ENCODE measurements at places on chromosomes 4 and X.
A peak's percentile ranks its signal among the peaks of the same experiment; 100 is the strongest.

GRCh38 chrX:134682081-134682480 lies 23.8 kb upstream of the PLAC1 start:
- no peak for DNase-seq

DNA sequence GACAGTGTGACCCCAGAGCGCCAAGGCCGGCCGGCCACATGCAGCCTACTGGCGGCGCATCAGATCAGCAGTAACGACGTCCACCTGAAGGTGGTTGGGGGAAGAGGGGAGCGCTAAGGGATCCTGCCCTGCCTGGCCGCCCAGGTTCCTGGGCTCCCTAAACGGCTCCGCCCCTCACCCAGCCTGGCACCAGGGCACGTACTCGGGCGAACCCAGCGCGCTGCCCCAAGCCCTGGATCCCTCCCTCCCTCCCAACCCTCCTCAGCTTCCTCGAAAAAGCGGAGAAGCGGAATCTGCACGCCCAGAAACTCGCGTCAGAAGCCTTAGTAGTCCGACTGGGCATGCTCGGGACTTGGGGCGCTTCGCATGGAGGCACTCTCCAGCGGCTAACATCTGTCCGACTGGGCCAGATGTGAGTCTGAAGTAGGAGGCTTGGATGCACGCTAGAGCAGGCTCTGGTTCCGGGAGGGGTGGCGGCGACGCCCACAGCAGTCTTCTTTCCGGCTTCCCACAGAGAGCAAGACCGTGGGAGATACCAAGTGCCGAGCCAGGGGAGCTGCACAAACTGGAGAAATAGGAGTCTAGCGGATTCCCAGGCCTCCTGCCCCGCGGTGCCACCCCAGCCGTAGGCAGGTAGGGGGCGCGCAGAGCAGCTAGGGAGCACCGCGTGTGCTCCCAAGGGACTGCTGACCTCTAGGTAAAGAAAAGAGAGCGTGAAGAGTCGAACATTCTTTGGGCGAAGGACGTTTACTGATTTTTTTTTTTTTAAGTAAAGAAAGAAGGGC lies 114.3 kb upstream of the TEX13C start:
- no peak for DNase-seq

- no peak for DNase-seq
These were observed 61.6 kb downstream of the QDPR start for GRCh38 chr4:17450269-17450804.

GRCh38 chr4:3765271-3766035 lies 732 bp upstream of the ADRA2C start:
- no peak for DNase-seq

DNA sequence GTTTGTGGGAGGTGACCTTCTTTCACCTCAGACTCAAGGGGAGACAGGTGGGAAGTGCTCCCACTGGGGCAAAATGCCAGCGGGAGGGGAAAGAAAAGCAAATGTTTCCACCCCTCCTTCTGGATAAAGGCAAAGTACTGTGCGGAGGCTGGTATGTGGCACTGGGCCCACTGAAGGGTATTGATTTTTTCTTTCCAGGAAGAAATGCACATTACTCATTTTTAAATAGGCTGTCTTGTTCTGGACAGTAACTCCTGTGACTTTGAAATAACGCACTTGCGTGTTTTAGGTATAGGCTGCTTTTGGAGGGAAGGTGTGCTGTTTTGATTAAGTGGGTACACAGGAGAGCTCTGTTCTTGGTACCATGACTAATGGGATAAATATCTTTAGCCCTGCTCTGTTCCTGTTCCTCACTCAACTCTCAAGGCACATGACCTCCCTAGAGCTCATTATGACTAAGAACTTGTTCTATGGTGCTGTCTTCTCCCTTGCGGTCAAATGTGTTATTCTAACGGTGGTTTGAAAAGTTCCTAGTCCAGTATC lies 40.7 kb upstream of the MBTPS2 start:
- DNase-seq: no peak

GRCh38 chr4:27000820-27001219 lies 140.2 kb downstream of the STIM2 start:
- DNase-seq: no peak

DNA sequence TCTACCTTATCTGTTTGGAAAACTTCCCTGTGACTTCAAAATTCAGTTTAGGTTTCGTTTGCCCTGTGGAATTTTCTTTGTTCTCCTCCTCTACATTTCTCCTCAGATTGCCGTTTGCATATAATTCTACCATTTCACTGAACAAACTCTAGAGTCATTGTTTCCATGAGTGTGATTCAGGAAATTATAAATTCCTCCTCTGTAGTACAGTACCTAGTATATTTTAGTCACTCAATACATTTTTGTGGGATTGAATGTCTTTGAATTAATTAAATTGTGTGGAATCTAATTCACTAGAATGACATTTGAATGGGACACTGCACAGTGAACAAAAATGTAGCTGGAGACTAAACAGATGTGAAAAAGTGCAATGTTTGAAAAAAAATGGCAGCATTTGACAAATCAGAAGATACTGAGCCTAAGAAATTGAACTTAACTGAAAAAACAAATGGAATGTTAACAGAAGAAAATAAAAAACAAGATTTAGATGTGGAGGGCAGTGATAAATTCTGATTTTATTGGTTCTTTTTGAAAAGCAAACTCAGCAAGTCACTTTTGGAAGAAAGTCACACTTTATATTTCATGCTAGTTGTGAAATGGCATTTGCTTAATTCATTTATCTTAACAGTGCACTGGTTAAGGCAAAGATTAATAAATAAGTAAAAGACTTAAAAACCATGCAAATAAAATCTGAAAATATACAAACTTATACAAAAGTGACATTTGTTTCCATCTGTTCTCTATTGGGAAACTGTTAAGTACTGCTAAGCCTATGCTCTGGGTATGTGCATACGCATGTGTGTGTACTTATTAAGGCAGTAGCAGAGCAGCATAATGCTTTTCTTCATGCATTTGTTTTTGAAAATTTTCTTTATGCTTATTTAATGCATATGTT lies 512.3 kb downstream of the FAT4 start:
- DNase-seq: no peak

GRCh38 chr4:6889736-6890324 lies 19.8 kb upstream of the TBC1D14 start:
- no peak for DNase-seq

GRCh38 chr4:85818700-85819099 lies 343.8 kb downstream of the ARHGAP24 start:
- no peak for DNase-seq

- no peak for DNase-seq
These were observed 32.3 kb downstream of the ADGRA3 start for GRCh38 chr4:22483551-22483981.

GRCh38 chrX:2464677-2465166 lies 36.1 kb downstream of the DHRSX start:
- no peak for DNase-seq

GRCh38 chr4:23884741-23885140 lies 5.1 kb downstream of the PPARGC1A start:
- no peak for DNase-seq

DNA sequence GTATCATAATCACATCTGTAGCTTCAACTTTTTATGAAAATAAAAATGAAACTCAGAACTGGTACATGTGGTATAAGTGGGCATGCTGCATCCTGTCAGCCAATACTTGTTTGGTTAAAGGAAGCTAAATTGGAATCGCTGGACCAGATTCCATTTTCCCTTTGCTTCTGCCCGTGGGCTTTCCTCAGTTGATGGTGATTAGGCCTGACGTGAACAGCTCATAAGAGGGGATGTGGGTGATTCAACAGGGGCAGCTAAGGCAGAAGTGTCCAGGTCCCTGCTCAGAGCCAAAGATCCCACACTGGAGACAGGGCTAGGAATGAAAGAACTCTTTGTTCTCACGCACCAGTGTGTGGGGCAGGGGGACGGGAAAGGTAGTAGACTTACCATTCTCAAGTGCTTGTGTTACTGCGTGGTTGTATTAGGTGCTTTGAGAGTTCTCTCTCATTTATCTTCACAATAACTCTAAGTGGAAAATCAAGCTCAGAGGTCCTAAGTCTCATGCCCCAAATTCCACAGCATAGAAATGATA lies 63.2 kb upstream of the GUCY1A1 start:
- DNase-seq: no peak

- DNase-seq: no peak
These were observed 42.2 kb upstream of the GUCY1A1 start for GRCh38 chr4:155624478-155624877.

DNA sequence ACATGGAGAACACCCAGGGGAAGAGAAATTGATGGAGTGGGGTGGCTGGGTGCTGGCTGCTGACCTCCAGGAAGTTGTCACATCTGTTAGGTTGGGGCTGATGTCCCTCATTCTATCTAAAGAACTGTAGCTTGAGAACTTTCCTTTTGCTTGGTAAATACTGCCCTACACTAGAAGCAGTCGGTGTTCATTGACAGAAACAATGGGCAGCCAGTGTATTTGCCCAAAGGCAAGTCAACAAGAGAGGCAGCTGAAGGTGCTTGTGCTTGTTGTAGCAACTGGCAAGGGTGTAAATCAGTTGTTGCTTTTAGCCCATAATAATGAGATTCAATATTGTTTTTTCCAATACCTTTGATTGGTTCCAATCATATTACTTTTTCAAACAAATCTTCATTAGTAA lies 956 bp downstream of the TMEM154 start:
- DNase-seq: no peak

DNA sequence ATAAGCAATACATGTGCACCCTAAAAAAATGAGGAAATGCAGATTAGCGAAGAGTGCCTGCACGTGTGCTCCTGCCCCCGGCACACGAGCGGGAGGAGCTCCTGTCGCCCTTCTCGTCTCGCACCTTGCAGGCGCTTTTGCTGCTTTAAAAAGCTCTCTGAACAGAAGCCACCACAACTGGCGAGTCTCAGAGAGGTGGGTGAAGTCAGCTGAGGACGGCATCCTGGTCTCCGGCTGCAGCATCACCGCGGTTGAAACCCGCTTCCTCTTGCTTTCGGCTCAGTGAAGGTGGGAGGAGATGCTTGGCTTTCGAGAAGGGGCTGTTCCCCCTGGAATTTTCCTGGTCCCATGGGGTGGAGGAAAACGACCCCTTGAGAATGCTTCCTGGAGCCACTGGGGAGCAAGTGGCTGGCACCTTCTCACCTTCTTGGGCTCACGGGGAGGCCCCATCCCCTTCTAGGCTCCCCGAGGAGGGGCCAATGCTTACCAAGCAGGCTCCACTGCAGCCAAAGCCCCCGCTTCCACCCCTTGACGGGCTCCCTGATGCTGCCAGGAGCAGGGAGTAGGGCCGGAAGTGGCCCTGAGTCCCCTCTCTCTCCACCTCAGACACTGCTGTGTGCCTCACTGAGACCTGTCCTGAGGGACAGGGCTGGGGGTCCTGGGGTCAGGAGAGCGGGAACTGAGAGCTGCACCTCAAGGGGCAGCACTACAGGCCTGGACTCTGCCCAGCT lies 29.2 kb upstream of the MXD4 start:
- DNase-seq: peak; percentile 82

DNA sequence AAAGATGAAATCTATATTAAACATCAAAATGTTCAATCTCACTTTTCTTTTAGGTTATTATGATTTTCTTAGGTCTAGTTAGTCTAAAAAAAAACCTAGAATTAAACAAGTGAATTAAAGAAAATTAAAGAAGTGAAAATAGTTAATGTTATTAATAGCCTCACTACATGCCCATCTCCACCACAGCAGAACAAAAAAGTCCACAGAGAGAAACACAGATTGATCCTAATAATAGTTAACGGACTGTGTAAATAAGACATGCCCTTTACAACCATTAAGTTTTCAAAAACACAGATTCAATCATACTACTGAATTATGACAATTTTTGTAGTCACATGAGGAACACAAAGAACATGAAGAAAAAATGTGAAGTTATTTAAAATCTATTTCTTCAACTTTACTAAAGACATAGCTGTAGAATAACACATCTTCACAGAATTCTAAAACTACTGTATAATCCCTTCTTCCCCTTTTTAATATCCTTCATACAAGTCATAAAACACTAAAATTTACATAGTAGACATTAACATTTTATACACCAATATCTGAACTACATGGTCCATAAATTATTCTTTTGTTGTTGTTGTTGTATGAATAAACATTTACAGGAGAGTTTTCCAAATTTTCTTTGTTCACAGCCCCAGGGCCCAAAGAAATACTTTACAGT lies 15.3 kb downstream of the HELQ start:
- no peak for DNase-seq

DNA sequence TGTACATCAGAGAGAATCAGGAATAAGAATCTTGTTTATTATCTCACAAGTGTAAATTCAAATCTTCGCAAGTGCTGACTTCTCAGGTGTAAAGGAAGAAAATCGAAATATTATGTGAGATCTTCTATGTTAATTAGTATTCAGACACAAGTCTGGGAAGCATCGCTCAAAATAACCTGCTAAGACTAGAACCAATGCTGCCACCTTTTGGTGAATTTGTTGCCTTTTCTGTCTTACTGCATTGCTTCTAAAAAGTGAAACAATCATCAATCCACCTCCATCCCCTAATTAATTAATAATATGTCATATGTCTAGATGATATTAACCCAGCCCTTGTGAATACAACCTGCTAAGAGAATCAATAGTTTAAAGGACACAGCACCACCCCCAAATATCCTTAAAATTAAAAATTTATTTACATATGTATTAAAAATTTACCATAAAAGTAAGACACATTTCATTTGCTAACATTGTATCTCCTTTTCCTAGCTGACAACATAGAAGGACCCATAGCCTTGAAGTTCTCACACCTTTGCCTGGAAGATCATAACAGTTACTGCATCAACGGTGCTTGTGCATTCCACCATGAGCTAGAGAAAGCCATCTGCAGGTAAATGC lies 3.5 kb downstream of the EPGN start:
- DNase-seq: no peak

DNA sequence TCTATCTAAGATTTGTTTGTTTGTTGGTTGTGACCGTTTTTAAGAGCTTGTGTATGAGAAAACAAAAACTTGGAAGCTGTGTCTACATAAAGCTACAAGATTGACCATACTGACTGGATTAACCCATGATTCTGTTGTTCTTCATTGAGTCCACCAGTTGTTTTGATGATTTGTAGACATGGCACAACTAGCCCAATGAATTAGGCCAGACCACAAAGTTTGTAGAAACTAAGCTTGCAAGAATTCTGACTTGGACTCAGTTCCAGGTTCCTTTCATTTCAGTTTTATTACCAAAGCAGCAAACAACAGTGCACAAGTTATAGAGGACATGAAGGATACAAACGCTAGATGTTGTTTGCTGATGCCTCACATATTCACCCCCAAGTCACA lies 119.3 kb downstream of the RASGEF1B start:
- DNase-seq: no peak

Data from activated CD8-positive, alpha-beta memory T cell treated with anti-CD3 and anti-CD28 coated beads for 24 hours (primary cell).